T-cell (primary cell): ENCODE measurements at places on chromosomes 11 and 22. TPM values are rescaled to one million over a fixed set of nuclear protein-coding genes. Genes with fewer than 3 reads are reported as not detected.

The CABP7 gene
- total RNA-seq, result 0.56 TPM

The APOL3 gene
- 167 TPM for total RNA-seq

The TMEM45B gene
- total RNA-seq, result 3.7 TPM

The OR52E8 gene
- not detected for total RNA-seq

The ST14 gene
- 0.49 TPM for total RNA-seq

The DSCAML1 gene
- 0.96 TPM for total RNA-seq

The PATE2 gene
- not detected for total RNA-seq

The OR51B5 gene
- not detected for total RNA-seq

The PVALB gene
- not detected for total RNA-seq

The RIBC2 gene
- not detected for total RNA-seq

The AP5B1 gene
- 17.7 TPM for total RNA-seq

The RTN4R gene
- total RNA-seq, result 0.90 TPM

The BACE1-AS gene
- total RNA-seq, result 6.0 TPM

The OR8H2 gene
- not detected for total RNA-seq

The SMIM35 gene
- 0.36 TPM for total RNA-seq

The MS4A6A gene
- 0.99 TPM for total RNA-seq

The SCGB1A1 gene
- total RNA-seq, result 3.2 TPM

The TPBGL gene
- total RNA-seq, result 0.59 TPM

The RAG1 gene
- total RNA-seq, result 0.51 TPM

The MISFA gene
- total RNA-seq, result not detected

The SYCE3 gene
- total RNA-seq, result not detected

The APOBEC3H gene
- 6.9 TPM for total RNA-seq

The FGF4 gene
- total RNA-seq, result not detected

The APOA5 gene
- not detected for total RNA-seq

The TMEM126B gene
- total RNA-seq, result 37.9 TPM

The C11orf68 gene
- 22.3 TPM for total RNA-seq

The HTATIP2 gene
- total RNA-seq, result 40.8 TPM

The TRMU gene
- total RNA-seq, result 77.5 TPM

The GAB4 gene
- not detected for total RNA-seq

The ANO5 gene
- 0.03 TPM for total RNA-seq

The MMP7 gene
- total RNA-seq, result not detected

The MAPK8IP2 gene
- 0.39 TPM for total RNA-seq

The XRRA1 gene
- 14.6 TPM for total RNA-seq

The OR8A1 gene
- not detected for total RNA-seq

The BCO2 gene
- total RNA-seq, result 2.4 TPM

The ALKBH3 gene
- total RNA-seq, result 21.6 TPM

The TSSC4 gene
- 73.7 TPM for total RNA-seq

The NLRP14 gene
- not detected for total RNA-seq

The ARHGAP42 gene
- 0.49 TPM for total RNA-seq

The GCAT gene
- 3.5 TPM for total RNA-seq

The FAT3 gene
- under 0.01 TPM for total RNA-seq

The CPT1B gene
- total RNA-seq, result 97.8 TPM

The MCHR1 gene
- total RNA-seq, result not detected

The UBQLNL gene
- total RNA-seq, result 0.82 TPM

The KIRREL3 gene
- total RNA-seq, result not detected

The PIK3IP1 gene
- 504 TPM for total RNA-seq

The HORMAD2 gene
- not detected for total RNA-seq

The IL18 gene
- 0.20 TPM for total RNA-seq

The ACRV1 gene
- not detected for total RNA-seq

The RIMBP3B gene
- total RNA-seq, result 1.4 TPM

The LIF gene
- 1.4 TPM for total RNA-seq

The TMPRSS13 gene
- 3.4 TPM for total RNA-seq

The ARHGEF17 gene
- total RNA-seq, result 0.64 TPM

The IRAG1 gene
- not detected for total RNA-seq

The C1QTNF5 gene
- total RNA-seq, result not detected

The PPME1 gene
- total RNA-seq, result 17.8 TPM

The TRPC6 gene
- total RNA-seq, result not detected
